ENCODE measurements at places on chromosomes 4 and X.
A peak's percentile ranks its signal among the peaks of the same experiment; 100 is the strongest.

GRCh38 chrX:130688360-130688759, 214.6 kb downstream of the ENOX2 start:
- DNase-seq = no peak

DNA sequence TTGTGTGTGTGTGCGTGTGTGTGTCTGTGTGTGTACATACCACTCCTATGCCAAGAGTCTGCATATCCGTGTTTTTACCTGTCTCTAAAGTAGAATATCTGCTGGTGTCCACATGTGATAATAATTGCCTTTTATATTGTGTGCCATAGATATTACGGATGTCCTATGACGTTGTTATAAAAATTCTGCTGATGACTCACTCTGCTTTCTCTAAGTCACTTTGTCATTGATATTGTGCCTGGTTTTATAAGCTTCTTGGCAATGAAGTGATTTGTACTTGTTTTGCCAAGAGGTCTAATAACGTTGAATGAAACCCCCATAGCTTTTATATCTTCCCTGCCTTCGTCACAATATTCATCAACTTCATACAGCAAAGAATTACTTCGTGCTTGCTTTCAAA, 102.6 kb upstream of the C1GALT1C1 start:
- no peak for DNase-seq

DNA sequence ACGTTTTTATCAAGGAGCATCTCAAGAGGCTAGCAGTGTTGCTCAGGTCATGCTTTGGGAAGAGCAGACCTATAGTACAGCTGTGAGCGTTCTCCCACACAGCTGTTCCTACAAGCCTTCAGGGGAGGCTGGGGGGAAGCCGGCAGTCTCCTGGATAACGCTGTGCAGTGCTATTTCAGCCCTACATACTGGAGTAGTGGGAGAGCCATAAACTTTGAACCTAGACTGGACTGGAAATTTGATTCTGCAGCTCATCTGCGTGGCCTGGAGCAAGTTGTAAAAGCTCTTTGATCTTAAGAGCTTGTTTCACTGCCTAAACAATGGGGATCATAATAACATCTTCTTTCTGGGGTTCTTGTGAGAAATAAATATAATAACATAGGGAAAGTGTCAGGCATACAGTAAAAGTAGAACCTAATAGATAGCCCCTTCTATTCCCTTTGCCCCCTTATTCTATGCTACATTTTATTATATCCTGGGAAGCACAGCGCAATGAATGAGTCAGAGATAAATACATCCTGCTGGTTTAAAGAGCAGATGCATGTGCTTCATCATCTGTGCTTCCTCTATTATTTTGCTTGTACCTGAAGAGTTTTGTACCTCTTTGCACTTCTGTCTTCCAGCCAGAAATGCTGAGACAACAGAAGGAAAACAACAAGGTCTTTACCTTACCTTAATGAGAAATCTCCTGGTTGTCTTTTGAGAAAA, 14.7 kb upstream of the AMBN start:
- DNase-seq = peak; percentile 38

- no peak for DNase-seq
These were observed 10.5 kb downstream of the WDFY3 start for GRCh38 chr4:84956014-84956413.

DNA sequence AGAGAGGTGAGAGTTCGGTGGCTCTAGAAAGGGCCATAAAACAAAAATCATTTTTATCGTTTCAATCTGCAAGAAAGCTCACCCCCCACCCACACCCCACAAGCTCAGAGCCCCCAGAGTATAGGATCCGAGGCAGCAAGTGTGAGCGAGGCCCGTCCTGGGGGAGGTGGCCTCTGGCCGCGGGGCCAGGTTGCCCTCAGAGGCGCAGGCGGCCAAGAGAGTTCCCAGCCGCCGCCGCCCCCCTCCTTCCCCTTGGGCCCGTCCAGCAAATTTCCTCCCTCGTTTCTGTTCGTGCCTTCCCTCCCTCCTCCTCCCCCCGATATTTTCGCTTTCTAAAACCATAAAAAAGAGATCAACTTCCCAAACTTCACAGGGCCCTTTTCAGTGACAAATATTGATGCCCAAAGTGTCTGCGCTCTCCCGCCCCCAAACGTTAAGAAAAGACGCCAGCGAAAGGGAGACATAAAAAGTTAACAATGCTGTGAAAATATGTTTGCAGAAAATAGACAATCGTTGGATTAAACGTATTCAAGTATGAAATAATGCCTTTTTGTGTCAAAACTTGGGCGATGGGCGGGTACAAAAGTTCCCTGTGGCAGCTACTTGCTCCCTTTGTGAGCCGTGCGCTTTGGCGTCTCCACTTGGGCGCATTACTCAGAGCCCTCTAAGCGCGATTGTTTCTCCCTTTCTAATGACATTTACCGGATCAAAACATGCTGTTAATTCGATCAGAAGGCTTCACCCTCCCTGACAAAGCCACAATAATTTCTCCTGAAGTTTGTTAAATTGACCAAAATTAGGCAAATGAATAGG, 1.1 kb upstream of the HELT start:
- no peak for DNase-seq

GRCh38 chr4:26509681-26510333, 19.5 kb upstream of the CCKAR start:
- no peak for DNase-seq

DNA sequence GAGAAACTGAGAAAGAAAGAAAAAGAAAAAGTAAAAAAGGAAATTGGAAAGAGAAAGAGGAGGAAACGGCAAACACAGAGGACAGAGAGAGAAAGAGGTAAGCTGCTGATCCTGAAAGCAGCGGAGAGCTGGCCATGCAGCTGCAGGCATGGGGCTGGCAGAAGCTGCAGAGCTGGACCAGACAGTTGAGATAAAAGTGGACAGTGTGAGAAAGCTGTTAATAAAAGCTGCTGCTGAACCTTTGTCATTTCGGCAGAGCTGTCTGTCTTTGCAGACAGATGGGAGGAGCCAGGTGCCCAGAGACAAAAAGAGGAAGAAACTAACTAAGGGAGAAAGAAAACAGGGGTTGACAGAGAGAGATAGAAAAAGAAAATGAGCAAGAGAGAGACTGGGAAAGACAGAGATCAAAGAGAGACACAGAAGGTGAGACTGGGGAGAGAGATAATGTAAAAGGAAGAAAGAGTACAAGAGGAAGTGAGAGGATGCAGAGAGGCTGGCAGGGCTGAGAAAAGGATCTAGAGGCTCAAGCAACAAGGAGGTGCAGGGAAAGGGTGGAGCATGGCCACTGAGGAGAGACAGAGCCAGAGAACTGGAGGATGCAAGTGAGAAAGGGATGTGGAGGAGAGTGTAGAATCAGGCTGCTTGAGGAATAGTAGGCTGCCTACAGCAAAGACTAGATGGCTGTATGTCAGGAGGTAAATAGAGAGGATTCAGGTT, 376.8 kb upstream of the FGF16 start:
- no peak for DNase-seq

- no peak for DNase-seq
These were observed 4.5 kb downstream of the MID1IP1 start for GRCh38 chrX:38805432-38806389.
